ENCODE measurements at places on chromosomes 2 and 18.

GRCh38 chr2:65044097-65044735 lies 12.0 kb upstream of the CEP68 start:
- no peak for DNase-seq

DNA sequence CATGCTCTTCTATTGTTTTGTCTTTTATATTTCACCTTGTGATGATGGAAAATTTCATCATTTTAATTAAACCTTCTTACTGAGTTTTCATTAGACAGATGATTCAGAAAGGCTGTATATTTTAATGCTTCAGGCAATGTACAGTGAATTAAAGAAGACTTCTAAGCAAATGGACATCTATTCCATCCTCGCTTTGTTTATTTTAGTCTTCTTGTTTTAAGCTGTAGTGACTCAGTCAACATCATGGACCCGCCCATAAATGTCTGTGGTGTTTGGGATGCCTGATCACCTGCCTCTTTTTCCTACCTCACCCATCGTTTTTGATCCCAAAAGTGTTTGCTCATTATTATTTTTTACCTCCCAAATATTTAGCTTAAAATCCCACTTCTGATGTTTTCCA lies 43.1 kb downstream of the KYNU start:
- no peak for DNase-seq

- DNase-seq, result no peak
Observed at GRCh38 chr2:26615860-26616705, 25.1 kb downstream of the CIB4 start.

DNA sequence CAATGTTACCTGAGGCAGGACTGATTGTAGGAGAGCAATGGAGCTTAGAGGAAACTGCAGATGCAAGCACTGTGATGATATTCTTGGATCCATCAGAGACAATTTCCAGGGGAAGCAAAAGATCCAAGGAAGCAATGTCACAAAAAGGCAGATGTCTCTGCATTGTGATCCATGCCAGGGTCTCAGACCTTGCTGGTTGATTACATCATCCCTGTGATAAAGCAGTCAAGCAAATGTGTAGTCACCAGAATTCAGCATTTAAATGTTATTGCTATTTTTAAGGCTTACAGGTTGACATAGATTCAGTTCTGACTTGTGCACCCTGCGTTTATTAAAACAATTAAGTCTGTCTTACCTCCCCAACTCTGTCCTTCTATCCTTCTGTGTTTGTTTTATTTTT lies 56.8 kb upstream of the CCDC85A start:
- DNase-seq, result no peak

DNA sequence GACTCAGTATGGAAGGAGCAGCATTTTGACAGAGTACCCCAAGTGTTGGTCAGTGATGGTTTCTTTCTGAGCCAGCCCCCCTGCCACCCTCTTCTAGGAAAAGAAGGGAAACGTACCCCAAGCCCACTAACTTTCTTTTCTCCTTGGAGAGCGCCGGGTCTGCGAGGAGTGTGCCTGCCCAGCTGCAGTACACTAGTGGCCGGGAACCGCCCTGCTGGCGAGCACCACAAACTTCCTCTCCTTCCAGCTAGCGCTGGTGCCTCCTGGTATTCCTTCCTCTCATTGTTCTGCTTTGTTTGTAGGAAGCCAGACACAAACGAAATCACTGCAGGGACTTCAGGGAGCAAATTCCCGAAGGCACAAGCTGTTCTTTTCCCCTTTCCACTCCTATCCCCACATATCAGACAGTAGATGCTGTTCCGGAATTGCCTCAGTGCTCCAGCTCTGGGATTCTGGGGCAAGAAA lies 1.8 kb downstream of the CCDC85A start:
- DNase-seq, result no peak

GRCh38 chr2:65278531-65278981 lies 50.9 kb downstream of the ACTR2 start:
- no peak for DNase-seq

- no peak for DNase-seq
Observed at GRCh38 chr18:59960272-59960671, 60.5 kb downstream of the PMAIP1 start.

DNA sequence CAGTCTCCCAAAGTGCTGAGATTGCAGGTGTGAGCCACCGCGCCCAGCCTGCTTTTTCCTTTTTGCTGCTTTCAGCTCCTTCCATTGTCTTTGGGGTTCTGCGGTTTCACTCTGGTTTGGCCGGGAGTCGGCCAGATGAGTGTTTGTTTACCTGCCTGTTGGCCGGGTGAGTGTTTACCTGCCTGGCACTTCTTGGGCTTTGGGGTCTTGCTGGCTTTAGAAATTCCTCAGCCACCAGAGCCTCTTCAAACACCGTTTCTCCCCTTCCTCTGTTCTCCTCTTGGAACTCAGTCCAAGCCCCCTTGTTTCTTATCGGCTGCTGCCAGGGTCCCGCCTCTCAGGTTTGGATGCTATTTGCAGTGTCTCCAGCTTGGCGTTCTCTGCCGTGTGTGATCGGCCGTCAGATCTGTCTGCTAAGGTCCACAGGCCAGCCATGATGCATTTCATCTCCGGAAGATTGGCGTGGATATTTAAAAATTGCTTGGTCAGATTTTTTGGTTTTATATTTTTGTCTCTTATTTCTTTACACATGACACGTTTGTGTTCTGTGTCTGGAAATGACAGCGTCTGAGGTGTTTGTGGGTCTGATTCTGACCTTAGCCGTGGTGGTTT lies 14.2 kb upstream of the GAL3ST2 start:
- no peak for DNase-seq

GRCh38 chr2:238381341-238382115 lies 45.2 kb upstream of the ASB1 start:
- DNase-seq, result no peak

DNA sequence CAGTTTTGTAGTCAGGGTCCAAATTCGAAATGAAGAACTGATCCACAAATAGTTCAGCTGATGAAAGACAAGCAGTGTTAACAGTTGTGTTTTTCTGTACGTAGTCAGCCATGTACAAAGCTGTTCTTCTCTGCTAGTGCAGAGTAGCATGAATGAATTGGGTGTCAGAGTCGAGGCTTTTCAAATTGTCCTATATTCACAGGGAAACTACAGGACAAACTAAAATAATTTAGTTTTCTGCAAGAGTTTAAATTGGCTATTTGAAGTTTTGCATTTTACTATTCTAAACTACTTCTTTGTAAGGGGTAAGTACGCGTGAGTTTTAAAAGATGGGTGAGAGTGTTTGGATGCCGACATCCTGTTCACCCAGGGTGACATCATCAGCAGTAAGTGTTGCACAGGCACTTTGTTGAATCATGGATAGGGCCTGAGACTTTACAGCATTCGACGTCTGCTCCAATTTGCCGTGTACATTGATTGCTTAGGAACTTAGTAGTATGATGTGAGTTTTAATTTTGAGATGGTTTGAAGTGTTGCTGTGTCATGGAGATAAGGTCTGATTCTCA lies 147.2 kb upstream of the NFATC1 start:
- DNase-seq, result no peak

DNA sequence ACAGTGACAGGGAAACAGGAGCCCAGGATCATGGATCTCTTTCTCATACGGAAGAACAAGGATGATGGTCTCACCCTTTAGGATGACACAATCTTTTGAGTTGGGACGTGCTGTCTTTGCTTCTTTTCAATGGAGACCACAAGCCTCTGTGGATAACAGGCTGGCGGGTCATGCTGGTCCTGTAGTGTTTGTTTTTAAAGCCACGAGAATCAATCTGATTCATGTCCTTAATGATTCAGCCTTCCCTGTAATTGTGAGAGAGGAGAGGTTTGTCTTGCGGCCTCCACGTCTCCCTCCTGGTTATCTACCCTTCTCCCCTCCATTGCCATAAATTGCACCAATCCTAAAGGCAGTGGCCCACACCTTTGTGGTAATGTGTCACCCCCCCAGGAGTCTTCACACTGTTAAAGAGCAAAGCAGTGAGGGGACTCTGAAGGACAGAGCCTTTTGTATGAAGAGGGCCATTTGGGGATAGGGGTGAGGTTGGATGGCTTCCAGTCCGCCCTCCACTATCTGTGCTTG lies 87.7 kb upstream of the TGFA start:
- DNase-seq, result no peak

GRCh38 chr2:202237787-202238233 lies 587 bp downstream of the SUMO1 start:
- DNase-seq, result no peak

DNA sequence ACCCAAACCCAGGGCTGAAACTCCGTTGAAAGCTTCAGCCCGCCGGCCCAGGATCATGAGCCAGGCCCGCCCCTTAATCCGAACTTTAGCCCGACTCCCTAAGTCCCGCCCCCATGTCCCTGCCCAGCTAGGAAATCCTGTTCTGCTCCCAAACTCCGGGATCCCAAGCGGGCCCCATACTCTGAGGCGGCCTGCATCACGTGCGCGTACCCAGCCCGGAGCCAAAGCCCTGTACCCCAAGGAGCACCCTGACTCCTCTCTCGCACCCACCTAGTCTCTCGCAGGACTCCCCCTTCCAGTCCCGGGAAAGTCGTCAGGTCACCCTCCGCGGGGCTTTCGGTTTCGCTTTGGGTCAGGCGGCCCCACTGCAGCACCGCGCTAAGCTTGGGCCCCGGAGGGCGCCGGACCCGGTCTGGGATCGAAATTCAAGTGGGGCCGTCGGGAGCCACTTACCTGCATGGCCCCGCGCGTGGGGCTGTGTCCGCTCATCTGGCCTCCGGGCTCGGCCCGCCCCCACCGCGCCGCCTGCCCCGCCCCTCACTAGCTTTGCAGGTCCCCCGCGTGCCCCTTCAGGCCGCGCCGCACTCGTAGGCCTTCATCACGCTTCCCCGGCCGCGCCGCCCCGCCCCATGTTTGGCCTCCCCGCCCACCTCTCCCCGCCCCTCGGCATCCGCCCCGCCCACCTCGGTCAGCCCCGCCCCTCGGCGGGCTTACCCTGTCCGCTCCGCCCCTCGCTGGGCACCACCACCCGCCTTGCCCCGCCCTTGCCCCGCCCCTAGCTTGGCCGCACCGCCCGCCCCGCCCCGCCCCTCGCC lies at the start of gene DNPEP:
Gene DNPEP, minus strand, starts transcription at position 607 of the 815 bp plus-strand sequence. Its CDS starts 118 bp downstream, at position 489.
- peak; percentile 31 for DNase-seq

- DNase-seq, result no peak
Observed at GRCh38 chr2:70084973-70085710, 2.1 kb upstream of the PCBP1 start.

- DNase-seq, result no peak
Observed at GRCh38 chr2:30511122-30512083, 64.4 kb downstream of the LCLAT1 start.

GRCh38 chr2:204763974-204764703 lies 218.9 kb downstream of the PARD3B start:
- DNase-seq, result no peak

- peak; percentile 78 for DNase-seq
Observed at GRCh38 chr2:28004086-28004485, 113.6 kb downstream of the BABAM2 start.

DNA sequence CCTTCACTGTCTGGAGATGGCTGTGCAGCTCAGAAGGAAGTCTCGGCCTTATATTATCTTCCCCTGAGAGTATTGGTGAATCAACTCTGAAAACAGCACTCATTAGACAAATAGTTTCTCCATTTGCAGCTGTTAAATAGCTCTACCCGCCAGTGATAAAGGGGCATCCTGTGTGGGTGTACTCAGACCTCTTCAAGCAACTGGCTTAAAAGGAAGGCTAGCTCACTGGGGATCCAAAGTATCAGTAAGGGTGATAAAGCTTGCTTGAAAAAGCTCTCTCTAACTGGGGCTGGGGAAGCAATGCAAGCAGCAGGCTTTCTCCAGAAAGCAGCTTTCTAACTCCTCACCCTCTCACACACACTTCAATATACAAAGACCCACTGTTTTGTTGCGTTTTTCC lies 64.9 kb upstream of the PSMD14 start:
- no peak for DNase-seq

DNA sequence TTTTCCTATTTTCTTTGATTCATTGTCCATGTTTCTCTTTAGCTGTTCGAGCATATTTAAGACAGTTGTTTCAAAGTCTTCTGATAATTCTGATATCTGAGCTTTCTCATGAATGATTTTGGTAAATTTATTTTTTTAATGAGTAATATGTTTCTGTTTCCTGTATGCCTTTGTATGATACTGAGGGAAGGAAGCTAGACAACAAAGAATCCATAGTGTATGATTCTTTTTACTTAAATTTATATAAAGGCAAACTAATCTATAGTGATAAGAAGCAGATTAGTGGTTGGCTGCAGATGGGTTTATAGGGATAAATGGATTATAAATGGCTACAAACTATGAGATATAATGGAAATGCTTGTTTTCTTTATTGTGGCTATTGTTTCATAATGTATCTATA lies 352.7 kb upstream of the CDH2 start:
- no peak for DNase-seq

GRCh38 chr2:54295911-54296310 lies 39.9 kb upstream of the TSPYL6 start:
- no peak for DNase-seq

- no peak for DNase-seq
Observed at GRCh38 chr2:181046833-181047232, 66.4 kb downstream of the UBE2E3 start.

DNA sequence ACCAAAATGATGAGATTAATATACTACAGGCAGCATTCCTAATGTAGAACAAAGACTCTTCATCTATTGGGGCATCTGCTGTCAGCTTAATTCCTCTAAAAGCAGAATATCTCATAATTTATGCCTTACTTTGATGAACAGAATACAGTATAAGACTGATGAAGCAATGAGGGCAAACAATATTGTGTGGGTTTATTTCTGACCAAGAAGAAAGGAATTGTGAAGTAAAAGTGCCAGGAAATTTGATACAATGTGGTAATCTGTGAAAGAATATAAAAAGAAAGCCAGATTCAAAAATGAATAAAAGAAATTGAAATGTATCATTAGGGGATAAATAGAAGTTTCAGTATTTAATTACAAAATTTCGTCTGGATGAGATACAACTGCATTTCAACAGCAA lies 78.8 kb upstream of the TTC21B start:
- no peak for DNase-seq

GRCh38 chr2:54531558-54531957 lies 75.4 kb downstream of the SPTBN1 start:
- no peak for DNase-seq

DNA sequence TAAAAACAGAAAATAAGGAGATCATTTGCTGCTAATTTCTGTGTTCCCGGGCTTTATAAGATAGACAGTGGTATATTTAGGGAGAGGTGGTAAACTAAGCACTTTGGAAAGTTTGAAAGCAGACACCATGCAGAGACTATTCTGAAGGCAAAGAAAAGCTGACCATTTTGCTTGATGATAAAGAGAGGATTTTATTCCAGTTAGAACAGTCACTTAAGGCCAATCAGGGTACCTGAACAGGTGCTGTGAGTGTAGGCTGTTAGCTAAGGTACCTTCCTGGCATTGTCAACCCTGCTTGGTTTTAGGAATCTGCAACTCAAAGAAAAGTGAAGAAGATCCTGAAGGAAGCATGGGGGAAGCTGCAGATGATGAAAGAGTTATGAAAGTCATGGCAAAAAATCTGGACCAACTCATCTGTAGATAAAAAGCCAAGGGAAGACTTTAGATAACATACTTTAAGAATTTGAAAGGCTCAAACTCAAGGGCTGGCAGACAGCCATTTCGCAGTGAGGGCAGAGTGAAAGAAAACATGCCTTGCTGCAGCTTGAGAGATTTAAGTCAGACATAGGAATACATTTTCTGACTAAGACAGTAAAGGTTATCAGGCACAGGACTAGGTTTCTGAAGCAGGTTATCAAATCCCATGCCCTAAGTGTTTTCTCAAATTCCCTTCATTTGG lies 80.1 kb upstream of the ARL5A start:
- DNase-seq, result no peak

- DNase-seq, result peak; percentile 25
Observed at GRCh38 chr2:180890781-180891180, 89.6 kb upstream of the UBE2E3 start.
